ENCODE measurements at places on chromosomes 16 and 17.

GRCh38 chr16:35523991-35524390, 2064.6 kb downstream of the TP53TG3F start:
- no peak for DNase-seq

DNA sequence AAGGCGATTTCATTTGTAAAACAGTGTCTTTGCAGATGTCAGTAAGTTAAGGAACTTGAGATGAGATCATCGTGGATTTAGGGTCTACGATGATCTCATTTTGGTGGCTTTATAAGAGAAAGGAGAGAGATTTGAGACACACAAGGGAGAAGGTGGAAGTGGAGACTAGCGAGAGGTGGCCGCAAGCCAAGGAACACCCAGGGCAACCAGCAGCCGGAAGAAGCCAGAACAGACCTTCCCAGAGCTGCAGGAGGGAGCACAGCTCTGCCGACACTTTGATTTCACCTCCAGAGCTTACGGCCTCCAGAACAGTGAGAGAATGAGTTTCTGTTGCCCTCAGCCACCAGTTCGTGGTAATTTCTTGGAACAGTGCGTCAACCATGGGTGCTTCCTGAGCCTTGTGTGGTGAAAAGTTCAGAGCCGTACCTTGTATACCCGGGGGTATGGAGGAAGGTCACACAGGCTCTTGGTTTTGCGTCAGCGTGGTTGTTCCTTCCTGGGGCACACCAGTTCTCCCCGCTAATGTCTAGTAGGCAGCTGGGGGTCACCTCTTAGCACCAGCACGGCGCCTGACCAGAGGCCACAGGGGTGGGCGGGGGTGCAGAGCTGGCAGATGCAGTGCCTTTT, 12.9 kb upstream of the SEC14L1 start:
- peak; percentile 77 for DNase-seq

GRCh38 chr16:2955779-2956578, 8.1 kb upstream of the KREMEN2 start:
- DNase-seq: peak; percentile 71

- no peak for DNase-seq
Measured at GRCh38 chr16:86026916-86027315, 128.0 kb downstream of the IRF8 start.

DNA sequence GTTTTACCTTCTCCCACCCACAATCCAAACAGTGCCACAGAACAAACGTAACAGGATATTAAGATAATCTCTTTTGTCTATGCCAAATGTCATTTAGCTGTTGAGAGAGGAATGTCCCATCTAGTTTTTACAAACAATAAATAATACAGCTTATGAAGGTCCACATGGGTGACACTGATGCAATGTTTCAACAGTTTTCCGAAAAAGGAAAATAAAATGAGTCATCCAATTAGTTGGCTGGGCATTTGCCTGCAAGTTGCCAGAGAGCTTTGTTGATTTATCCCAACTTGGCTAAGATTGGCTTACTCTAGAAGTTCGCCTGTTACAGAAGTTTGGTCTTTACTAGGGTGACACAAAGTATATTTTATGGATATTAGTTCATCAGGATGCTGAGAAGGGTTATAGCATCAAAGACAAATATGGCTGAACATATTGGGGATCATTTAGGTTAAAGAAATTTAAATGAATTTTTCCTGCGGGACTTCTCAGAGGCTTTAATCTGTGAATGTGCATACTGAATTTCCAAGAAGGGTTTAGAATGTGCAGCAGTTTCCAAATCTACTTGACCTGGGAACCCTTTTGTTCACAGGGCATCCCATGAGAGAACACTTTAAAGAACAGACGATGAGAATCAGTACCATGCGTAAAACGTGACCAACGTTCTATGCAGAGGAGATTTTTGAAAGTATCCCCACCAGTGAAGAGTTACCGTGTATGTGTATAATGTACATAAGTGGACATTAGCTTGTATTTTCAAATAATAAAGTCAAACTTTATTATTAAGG, 73.1 kb downstream of the CDH13 start:
- DNase-seq: no peak

- no peak for DNase-seq
Measured at GRCh38 chr16:60818465-60818864, 1217.8 kb downstream of the CDH8 start.
